ENCODE measurements at places on chromosomes 3 and 15. TPM values are rescaled to one million over a fixed set of nuclear protein-coding genes. Genes with fewer than 3 reads are reported as not detected.

Gene CASR
- total RNA-seq: not detected

Gene SERINC4
- total RNA-seq: 0.09 TPM

Gene NANOGP8
- not detected for total RNA-seq

Gene LDHAL6B
- total RNA-seq: not detected

Gene POLQ
- total RNA-seq: 1.8 TPM

Gene CD200
- total RNA-seq: 4.0 TPM

Gene TMEM40
- total RNA-seq: not detected

Gene NRG4
- not detected for total RNA-seq

Gene RTP3
- total RNA-seq: not detected

Gene MESP2
- total RNA-seq: 0.57 TPM

Gene CSNK1G1
- total RNA-seq: 20.6 TPM

Gene ZNF860
- 0.28 TPM for total RNA-seq

Gene TNFSF10
- total RNA-seq: 5.4 TPM
